HT-29 (cell line): ENCODE measurements at places on chromosomes 5 and 9.

- no peak for DNase-seq
Measured at GRCh38 chr5:34576891-34577666, 79.0 kb upstream of the RAI14 start.

- no peak for DNase-seq
Measured at GRCh38 chr9:130914417-130915095, 17.9 kb upstream of the QRFP start.

- peak; percentile 86 for DNase-seq
Measured at GRCh38 chr5:135829681-135830383, 4.6 kb upstream of the SLC25A48 start.

DNA sequence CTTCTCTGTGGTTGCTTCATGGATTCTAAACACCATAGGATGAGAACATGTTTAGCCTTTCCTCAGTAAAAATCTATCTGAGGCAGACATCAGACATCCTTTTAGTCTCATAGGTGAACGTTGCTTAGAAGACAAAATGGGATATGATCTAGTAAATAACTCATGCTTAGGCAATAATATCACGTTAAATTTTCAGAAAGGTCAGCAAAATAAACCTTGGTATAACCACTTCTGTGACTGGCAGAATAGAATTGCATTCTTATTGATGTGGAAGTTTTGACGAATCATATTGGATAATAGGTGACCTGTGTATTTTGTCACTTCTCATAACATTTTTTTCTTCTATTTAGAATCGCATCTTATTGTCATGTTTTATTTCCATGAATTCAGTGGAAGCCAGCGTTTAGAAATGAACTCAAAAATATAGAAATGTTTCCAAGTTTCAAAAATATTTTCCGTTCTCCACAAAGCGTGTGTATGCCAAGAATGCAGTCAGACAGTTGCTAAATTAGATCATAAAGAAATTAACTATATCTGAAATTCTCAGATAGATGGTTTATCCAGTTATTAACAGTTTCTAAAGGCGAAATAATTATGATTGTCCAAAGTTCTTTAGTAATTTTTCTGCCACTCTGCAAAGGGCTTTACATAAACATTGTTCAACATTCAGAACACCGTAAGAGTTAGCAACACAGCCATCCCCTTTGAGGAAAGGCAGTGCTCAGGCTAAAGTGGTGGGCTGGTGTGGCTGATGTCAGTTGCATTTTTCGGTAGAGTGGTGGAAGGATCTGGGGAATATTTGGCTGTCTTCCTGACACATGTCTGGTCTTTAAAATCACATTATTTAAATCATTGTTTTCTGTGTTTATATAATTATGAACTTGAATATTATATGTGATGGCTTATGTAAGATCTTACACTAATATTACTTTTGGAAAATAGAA is 827.2 kb downstream of the MTRR start:
- no peak for DNase-seq

DNA sequence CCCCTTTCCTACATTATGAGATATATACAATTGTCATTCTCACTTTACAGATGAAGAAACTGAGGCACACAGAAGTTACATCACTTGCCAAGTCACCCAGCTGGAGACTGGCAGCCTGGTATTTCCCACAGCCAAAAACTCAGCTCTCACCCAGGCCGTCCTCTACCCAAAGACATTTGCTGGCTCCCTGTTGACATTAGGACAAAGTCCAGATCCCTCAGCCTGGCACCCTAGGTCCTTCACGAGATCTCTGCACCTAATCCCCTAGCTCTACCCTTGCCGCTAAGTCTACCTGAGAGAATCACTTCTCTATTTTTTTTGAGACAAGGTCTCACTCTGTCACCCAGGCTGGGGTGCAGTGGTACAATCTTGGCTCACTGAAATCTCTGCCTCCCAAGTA is 26.8 kb upstream of the LHX2 start:
- no peak for DNase-seq

DNA sequence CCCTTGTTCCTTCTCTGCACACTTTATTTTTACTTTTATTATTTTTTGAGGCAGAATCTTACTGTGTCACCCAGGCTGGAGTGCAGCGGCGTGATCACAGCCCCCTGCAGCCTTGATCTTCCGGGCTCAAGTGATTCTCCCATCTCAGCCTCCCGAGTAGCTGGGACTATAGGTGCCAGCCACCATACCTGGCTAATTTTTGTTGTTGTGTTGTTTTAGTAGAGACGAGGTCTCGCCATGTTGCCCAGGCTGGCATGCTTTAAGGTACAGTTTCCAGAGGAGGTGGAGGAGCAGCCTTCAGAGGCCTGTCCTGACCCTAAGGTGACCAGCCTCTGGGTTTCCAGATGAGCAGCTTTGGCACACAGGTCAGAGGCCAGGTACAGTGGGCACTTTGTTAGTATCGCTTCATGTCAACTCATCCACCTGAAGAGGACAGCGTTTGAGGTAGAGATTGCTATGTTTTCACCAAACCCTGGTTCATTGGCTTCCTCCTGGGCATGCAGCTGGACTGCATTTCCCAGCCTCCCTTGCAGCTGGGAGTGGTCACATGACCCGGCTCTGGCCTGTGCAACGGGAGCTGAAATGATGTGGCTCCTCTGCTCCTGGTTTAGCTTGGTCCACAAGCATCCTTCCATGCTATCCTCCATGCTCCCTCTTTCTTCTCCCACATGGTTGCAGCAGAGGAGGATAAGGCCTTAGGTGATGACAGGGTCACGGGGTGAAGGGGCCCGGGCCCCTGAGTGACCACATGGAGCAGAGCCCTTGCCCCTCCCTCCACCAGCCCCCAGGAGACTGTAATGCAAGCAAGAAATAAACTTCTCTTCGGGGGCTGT is 139.3 kb upstream of the IER5L start:
- peak; percentile 52 for DNase-seq

DNA sequence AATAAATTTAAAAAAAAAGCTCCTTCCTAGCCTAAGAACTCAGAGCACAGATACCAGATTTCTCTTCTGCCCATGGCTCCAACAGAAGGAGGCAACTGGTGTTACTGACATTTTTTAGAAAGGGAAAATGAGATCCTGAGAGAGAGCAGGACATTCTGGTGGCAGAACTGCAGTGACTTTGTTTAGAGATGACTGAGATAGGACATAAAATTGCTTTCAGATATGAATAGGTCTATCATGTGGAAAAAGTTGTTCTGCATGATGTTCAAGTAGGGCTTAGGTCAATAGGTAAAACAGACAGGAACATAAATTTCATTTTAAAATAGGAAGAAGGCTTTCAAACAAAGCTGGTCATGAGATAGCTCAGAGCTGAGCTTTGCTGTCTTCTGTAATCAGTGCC is 49.6 kb downstream of the NIPAL4 start:
- no peak for DNase-seq

DNA sequence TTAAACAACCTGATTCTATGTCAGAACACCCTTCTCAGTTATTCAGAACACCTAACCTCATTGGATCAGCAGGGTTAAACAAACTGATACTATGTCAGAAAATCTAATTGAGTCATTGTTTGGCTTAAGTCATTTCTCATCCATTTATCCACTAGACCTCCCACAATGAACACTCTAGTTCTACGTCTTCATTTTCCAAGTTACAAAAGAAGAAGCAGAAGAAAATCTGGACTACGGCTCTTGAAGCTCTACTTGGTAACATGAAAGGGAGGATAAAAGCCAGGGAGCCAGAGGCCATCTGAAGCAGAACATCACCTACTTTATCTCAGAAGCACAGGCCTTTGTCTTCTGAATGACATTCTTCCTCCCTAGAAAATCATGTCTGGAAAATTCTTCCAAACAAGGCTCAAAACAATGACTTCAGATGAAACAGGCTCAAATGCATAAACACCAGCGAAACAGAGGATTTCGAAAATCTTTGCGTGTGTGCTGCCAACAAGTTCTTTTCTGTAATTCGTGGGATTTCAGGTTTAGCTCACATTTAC is 35.4 kb upstream of the TGFBI start:
- no peak for DNase-seq

- DNase-seq: no peak
Measured at GRCh38 chr9:136975644-136976043, 1.7 kb upstream of the PTGDS start.

DNA sequence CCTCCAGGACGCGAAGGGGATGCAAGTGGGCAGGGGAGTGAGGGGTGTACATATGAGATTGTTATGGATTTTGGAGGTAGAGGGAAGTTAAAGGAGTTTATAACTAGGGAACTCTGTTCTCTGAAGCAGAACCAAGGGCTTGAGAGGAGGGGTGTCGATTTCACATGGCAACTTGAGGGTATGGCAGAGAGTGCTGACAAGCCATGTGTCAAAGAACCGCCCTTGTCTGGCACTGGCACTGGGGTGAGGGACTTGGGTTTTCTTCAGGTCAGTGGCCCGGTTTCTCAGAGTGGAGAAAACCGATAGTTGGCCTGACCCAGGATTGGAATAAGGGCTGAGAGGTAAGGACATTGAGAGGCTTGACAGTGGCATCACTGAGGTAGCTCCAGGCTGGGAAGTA is 47.7 kb upstream of the TESK1 start:
- no peak for DNase-seq

GRCh38 chr5:133245191-133246052 is 193.6 kb downstream of the HSPA4 start:
- peak; percentile 58 for DNase-seq

GRCh38 chr5:103445426-103446035 is 117.1 kb downstream of the NUDT12 start:
- no peak for DNase-seq

DNA sequence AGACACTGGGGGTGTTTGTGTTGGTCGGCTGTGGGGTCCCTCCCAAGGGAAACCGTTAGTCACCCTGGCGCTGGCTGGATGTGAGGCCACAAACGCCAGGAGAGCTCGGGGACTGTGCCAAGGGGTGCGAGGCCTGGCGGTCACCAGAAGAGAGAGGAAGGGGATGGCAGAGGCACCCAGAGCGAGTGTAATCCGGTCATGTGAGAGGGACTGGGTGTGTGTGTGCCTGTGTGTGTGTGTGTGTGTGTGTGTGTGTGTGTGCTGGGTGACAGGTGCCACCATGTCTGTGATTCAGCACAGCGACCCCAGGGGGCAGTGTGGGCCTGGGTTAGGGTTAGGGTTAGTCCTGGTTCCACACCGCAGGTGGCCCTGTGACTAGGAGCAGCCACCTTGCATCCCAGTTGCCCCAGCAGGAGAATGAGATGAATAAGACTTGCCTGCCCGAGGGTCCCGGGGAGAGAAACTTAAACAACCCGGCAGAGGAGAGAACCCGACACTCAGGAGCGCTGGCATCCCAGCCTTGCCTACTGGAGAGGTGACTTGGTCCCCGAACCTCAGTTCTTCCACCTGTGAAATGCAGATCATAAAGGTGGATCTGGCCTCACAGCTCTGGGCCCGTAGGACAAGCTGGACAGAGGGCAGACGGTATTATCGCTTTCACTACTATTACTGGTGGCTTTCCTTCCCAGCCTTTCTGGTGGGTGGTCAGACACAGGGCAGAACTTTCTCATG is 1.4 kb upstream of the ADAMTSL2 start:
- DNase-seq: peak; percentile 91

GRCh38 chr9:5205071-5205470 is 19.6 kb upstream of the INSL6 start:
- no peak for DNase-seq

- no peak for DNase-seq
Measured at GRCh38 chr5:135355169-135355568, 43.9 kb downstream of the MACROH2A1 start.

DNA sequence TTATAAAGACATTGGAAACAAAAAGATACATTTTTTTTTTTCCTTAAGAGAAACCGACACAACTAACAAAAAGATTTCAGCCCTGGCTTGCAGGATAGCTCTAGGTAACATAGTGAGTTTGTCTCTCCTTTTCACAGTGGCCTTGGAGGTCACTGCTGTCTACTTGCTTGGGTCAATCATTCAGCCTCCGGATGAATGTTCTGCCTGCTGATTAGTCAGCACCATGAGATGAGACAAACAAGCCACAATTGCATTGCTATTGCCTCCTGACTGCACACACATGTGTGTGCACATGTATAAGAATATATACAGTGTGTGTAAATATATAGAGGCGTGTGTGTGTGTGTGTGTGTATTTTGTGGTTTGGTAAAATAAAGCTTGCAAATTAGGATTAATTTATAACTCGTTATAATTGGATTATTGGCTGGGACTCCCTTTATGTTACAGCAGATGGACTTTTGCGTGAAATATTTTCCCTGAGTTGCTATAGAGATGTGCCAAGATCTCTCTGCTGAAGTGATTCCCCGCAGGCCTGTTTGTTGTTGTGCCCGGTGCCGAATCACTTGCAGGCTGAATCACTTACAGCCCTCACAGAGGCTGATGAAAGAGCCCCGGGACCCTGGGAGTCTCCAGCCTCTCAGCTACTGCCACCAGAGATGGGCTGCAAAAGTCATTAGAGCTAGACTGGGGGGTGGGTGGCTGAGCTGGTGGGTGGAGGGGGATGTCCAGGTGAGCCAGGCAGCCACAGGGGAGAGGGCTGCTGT is 161.2 kb downstream of the FGF18 start:
- DNase-seq: no peak

GRCh38 chr5:141908796-141909195 is 14.9 kb upstream of the DELE1 start:
- no peak for DNase-seq

GRCh38 chr9:92406477-92406876 is 2.1 kb upstream of the OGN start:
- no peak for DNase-seq

GRCh38 chr9:94785215-94786169 is 59.0 kb downstream of the AOPEP start:
- no peak for DNase-seq

DNA sequence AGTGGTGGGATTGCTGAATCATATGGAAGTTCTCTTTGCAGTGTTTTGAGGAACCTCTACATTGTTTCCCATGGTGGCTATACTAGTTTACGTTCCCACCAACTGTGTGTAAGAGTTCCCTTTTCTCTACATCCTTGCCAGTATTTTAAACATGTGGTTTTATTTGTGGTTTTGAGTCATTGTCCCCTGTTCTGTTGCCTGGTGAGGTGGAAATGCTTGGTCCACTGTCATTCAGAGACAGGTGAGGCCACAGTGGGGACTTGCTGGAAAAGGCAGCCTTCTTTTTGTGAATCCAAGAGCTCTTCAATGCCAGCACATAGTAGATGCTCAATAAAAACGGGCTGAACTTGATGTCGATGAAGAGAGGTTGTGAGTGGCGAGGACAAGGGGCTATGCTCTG is 44.2 kb downstream of the SH3PXD2B start:
- no peak for DNase-seq

- no peak for DNase-seq
Measured at GRCh38 chr9:121505903-121506735, 6.5 kb upstream of the GGTA1 start.

DNA sequence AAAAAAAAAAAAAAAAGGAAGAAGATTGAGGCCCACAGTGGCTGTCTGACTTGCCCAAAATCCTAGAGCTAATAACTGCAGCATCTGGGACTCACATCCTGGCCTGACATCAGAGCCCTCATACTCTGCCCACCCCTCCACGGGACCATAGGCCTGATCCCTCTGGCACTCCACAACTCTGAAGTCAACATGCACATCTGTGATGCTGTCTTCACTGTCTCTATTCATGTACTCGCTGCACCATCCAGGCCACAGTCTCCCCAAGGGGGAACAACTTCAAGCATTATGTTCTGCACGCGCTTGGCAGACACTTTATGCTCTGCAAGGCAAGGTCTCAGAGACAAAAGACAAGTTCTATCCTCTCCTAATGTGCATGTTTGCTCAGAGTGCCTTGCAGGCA is 158.2 kb downstream of the SPOCK1 start:
- no peak for DNase-seq
